Lung (tissue), 17 donors: ENCODE measurements at places on chromosomes 12 and 14. TPM values are rescaled to one million over a fixed set of nuclear protein-coding genes. Genes with fewer than 3 reads are reported as not detected.

EPS8 gene
- total RNA-seq = 153 TPM

ANKRD33 gene
- 0.21 TPM for total RNA-seq

USP44 gene
- total RNA-seq = 11.6 TPM

DNA sequence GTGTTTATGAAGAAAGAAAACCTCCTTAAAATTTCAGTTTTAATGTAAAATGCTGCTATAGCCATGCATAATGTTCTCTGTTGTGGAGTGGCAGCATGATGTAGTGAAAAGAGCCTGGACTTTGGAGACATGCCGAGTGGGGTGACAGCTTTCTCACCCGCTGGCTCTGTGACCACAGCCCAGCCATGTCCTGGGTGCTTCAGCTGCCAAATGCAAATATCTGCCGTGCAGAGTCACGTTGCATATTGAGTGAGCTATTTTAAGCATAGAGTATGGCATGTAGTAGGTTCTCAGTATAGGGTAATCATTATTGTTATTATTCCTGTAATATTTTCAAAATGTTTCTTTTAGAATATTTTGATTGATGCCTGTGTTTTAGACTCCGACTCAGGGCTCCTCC is 15.5 kb upstream of the TCTN2 start:
- no peak for DNase-seq

DNA sequence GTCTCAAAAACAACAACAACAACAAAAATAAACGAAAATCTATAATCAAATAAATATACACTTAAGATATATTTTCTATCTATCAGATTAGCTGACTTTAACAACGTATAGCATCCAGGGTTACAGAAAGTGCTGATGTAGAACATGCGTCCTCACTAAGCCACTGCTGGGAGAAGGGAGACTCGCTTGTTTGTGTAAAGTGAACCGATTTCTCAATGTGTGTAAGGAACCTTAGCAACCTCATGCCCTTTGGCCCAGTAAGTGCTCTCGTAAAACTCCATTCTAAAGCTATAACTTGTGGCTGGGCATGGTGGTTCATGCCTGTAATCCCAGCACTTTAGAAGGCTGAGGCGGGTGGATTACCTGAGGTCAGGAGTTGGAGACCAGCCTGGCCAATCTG is 23.8 kb downstream of the NFKBIA start:
- no peak for DNase-seq

GRCh38 chr12:71870416-71870815 is 30.9 kb downstream of the TBC1D15 start:
- no peak for DNase-seq

DNA sequence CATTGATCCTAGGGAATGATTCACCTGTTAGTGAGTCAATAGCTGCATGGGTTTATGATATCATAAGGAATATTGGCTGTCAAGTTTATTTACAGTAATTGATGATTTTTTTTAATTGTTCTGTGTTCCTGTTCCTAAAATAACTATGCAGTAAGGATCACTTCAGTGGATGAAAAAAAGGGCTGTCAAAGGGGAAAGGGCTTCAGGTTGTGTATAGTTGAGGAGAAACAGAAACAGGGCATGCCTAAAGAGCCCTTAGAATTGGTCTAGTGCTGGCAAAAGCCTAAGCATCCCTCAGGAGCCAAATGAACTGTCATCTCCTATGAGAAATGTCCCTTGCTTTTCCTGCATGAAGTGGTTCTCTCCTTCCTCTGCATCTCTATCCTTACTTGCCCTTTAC is 444.9 kb downstream of the RMST start:
- DNase-seq = no peak

DNA sequence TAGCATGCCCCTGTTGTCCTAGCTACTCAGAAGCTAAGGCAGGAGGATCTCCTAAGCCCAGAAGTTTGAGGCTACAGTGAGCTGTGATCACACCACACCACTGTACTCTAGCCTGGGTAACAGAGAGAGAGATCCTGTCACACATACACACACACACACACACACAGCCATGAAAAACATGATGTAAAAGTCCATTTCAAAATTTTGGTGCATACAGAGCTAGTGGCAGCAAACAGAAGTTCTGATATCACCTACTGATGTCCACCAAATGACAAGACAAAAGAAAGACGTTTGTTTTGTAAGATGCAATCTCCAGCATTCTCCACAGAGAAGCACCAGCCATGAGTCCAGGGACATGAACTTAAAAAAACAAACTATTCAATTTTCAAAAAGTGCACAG is 15.9 kb downstream of the AREL1 start:
- no peak for DNase-seq

DNA sequence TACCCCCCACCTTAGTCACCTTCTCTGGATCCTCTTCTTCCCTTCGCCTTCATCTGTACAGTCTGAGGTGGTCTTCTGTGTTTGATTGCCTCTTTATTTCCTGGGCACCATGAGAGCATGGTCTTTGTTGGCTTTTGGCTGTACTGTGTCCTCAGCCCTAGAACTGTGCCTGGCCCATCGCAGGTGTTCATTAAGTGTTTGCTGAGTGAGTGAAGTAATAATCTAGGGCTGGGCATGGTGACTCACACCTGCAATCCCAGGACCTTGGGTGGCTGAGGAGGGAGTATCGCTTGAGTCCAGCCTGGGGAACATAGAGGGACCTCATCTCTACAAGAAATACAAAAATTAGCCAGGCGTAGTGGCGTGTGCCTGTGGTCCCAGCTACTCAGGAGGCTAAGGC is 13.9 kb downstream of the ALDH2 start:
- DNase-seq = no peak

GRCh38 chr12:43964961-43965360 is 129.1 kb downstream of the TMEM117 start:
- DNase-seq = no peak

- DNase-seq = no peak
These were observed 409.0 kb downstream of the TMEM121 start for GRCh38 chr14:105935384-105935783.

DNA sequence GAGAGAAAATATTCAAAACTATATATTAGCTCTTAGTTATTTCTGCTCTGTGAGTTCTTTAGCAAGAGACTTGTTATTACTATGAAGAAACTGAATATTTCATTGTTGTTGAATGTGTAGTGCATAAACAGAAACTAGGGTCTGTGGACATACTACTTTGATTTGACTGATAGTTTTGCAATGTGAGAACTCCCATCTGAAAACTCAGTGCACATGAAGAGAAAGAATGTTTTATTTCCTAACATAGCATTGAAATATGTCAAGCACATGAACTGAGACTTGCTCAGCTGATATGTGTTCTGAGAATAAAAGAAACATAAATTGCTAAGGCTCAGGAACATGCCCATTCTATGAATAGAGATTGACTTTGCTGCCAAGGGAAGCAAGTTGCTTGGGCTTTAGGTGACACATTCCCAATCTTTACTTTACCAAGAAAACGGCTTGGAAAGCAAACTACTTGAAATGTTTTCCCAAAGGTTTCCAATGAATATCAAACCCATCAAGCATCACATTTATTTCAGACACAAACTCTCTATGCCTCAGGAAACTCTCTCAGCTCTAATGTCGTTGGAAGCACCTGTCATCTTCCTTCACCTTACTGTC is 290.4 kb downstream of the SLC16A7 start:
- no peak for DNase-seq

DNA sequence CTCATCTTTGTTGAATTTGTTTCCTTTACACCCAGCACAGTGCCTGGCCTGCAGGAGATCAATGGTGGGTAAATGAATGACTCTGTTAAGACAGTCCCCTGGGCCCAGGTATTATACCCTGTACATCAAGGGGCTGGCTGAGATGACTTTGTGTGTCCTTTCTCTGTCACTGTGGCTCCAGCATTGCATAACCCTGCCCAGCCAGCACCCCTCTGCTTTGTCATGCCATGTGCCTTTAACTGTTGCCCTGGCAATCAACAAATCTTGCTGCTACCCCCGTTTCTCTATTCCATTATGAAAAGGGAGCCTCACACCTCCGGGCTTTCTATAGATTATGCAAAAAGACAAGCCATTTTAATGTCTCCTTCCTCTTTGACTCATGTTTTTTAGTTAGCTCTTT is 7.6 kb upstream of the FLVCR2 start:
- no peak for DNase-seq
